ENCODE measurements at places on chromosomes 12 and 14.

- DNase-seq = no peak
Measured at GRCh38 chr12:6551063-6551461, 4.8 kb downstream of the IFFO1 start.

DNA sequence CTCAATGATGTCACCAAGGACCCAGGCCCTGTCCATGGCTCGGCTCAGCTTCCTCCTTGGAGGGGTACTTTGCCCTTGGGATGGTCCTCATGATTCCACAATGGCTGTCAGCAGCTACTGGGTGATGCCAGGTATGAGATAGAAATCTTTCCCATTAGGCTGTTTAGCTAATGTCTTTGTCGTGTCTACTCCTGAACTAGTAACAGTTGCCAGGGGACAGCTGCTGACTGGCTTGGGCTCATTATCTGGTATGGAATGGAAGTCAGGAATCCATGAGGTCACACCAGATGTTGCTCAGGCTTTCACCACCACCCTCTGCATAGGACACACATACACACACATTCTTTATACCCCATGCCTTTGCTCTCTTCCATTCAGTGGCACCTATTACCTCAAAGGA is 9.2 kb downstream of the PRPH start:
- no peak for DNase-seq

- DNase-seq = no peak
Measured at GRCh38 chr14:21989090-21989489, 315.5 kb upstream of the OR4E1 start.

GRCh38 chr14:74616507-74616906 is 4.5 kb upstream of the LTBP2 start:
- peak; percentile 47 for DNase-seq

DNA sequence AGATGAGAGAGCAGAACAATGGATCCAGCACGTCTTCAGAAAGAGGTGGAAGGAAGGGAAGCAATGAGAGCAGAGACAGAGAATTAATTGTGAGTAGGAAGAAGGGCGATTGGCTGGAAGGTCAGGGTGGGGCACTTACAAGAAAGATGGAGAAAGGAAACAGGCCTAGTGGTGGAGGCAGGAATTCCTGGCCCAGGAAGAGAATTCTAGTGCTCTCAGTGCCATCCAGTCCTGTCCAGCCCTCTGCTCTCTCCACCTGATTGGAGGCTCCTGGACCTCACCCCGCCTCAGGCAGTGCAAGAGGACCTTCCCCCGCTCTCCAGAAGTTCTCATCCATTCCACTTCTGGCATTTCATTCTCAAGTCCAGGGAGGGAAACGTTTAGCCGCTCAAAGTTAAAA is 43.0 kb downstream of the NGB start:
- DNase-seq = no peak

DNA sequence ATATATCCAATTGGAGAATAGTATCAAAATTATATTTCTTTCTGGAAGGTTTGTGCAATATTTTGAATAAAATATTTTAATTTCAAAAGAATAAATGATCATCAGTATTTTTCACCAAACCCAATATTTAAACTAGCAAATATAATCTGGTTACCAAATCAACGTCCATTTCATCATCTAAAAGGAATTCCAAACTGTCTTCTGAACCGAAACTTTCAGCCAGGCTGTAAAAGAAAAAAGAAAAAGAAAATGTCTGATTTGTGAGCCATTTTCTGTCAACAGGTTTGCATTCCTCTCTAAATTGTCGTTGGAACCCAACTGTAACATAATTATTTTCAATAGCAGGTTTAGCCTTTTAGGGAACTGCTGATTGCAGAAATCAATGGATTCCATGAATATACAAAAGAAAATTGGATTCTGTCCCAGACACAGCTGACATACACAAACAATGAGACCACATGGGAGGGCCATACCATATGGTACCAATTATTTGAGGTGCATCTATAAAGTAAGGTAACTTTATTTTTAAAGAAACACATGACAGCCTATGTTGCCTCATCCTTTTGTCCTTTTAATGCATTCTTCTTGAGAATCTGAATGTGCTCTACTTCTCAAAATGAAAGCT is 22.7 kb downstream of the SNRPF start:
- no peak for DNase-seq

GRCh38 chr14:105090493-105091053 is 25.3 kb upstream of the GPR132 start:
- DNase-seq = peak; percentile 93

DNA sequence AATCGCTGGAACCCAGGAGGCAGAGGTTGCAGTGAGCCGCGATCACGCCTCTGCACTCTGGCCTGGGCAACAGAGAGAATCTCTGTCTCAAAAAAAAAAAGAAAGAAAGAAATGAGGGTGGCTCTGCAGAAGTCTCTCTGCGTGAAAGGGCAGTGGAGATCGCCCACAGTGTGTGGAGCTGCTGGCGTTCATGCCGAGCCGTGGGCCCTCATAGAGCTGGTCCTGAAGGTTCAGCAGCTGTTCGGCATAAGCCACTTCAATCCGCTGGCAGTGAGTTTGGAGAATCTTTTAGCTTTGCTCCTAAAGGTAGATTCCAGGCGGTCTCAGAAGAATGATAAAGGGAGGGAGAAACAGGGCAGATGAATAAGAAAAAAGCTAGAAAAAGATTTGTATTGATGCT is 36.7 kb upstream of the ATP2A2 start:
- no peak for DNase-seq

GRCh38 chr12:128827724-128828123 is 4.0 kb upstream of the SLC15A4 start:
- no peak for DNase-seq

DNA sequence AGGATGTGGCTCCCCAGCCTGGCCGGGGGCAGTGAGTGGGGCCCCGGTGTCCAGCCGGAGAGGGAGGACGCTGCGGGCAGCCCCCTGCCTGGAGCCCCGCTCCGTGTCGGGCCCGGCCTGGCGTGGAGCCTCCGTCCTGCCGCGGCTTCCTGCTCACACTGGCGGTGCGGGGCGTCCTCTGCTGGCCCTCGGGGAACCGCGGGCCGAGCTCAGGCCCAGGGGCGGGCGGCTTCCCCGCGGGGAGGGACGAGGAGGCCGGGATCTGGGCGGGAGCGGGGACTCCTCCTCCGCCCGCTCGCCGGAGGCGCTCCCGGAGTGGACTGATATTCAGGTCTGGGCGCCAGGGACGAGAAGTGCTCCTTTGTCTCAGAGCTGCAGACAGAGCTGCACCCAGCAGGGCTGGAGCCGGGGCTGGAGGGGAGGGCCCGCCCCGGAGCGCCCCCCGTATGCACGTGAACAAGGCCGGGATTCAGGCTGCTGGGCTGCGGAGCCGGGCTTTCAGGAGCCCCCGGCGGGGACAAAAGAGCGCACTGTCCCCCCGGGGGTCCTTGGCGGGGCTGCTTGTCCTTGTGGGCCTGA is 2.2 kb downstream of the MMP17 start:
- peak; percentile 81 for DNase-seq

- DNase-seq = peak; percentile 73
Measured at GRCh38 chr12:91326058-91327027, 143.7 kb upstream of the DCN start.

DNA sequence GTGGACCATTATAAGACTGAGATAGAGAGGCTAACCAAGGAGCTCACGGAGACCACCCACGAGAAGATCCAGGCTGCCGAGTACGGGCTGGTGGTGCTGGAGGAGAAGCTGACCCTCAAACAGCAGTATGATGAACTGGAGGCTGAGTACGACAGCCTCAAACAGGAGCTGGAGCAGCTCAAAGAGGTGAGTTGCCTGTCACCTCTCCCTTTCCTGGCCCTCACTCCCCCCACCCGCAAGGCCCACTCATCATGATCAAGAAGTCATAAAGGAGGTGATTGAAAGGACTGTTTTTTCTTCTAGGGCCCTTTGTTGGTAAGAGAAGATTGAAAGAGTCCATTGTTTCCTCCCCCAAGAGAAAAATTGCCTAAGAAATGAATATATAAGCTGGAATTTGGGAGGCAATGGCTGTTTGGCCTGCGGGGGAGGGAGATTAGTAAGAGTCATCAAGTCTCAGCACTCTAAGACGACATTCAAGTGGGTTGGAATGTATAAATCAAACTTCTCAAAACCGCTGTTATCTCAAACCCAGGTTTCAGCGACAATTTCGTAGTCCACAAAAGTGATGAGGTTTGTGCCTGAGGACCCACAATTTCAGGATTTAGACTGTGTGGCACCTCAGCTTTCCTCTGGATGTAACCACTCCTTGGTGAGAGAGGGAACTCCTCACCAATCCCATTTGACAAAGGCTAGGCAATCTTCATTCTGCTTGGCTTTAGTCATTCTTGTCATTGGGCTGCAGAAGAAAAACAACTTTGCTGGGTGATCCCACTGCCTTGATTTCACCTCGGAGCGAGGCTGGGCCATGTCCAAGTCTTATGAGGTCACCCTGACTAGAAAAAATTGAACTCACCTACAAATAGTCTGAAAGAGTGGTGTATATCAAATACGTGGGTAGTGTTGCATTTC is 966 bp downstream of the BICD1 start:
- peak; percentile 23 for DNase-seq

Measured in hematopoietic multipotent progenitor cell treated with erythropoietin and hydrocortisone succinate and interleukin-3 and kit ligand, for 4 days (in vitro differentiated cells).